ENCODE measurements at places on chromosomes 4 and X. TPM values are rescaled to one million over a fixed set of nuclear protein-coding genes. Genes with fewer than 3 reads are reported as not detected.

TRIML1 gene
- total RNA-seq = not detected

KDM5C gene
- 120 TPM for total RNA-seq

STAG2 gene
- total RNA-seq = 55.5 TPM

MAGEA2B gene
- not detected for total RNA-seq

CT45A1 gene
- total RNA-seq = not detected

SPOCK3 gene
- total RNA-seq = 173 TPM

MTMR8 gene
- total RNA-seq = 5.4 TPM

NLGN4X gene
- 36.4 TPM for total RNA-seq

GPR119 gene
- total RNA-seq = not detected

UGT2A1 gene
- not detected for total RNA-seq

BEND2 gene
- total RNA-seq = not detected

TRIM75 gene
- total RNA-seq = not detected

RNF212 gene
- total RNA-seq = 10.2 TPM

SRP72 gene
- 60.9 TPM for total RNA-seq

HTRA3 gene
- total RNA-seq = 0.57 TPM

SYTL5 gene
- total RNA-seq = 6.3 TPM

DKK2 gene
- 1.4 TPM for total RNA-seq

ADH1B gene
- total RNA-seq = 12.3 TPM

KCTD8 gene
- total RNA-seq = 14.3 TPM

NXF3 gene
- not detected for total RNA-seq

Data from dorsolateral prefrontal cortex (tissue), 122 donors.